HuH-7.5 (cell line): ENCODE measurements at places on chromosomes 6 and 20.
A peak's percentile ranks its signal among the peaks of the same experiment; 100 is the strongest.

GRCh38 chr6:15025446-15025845, 220.4 kb upstream of the JARID2 start:
- no peak for DNase-seq

- no peak for DNase-seq
These were observed 926 bp downstream of the PEX3 start for GRCh38 chr6:143451531-143451930.

- DNase-seq, result no peak
These were observed 16.3 kb downstream of the LRP11 start for GRCh38 chr6:149847939-149848267.

GRCh38 chr6:96795481-96795880, 41.8 kb downstream of the GPR63 start:
- DNase-seq, result no peak

GRCh38 chr6:67916399-67916798, 718.7 kb upstream of the ADGRB3 start:
- DNase-seq, result no peak

DNA sequence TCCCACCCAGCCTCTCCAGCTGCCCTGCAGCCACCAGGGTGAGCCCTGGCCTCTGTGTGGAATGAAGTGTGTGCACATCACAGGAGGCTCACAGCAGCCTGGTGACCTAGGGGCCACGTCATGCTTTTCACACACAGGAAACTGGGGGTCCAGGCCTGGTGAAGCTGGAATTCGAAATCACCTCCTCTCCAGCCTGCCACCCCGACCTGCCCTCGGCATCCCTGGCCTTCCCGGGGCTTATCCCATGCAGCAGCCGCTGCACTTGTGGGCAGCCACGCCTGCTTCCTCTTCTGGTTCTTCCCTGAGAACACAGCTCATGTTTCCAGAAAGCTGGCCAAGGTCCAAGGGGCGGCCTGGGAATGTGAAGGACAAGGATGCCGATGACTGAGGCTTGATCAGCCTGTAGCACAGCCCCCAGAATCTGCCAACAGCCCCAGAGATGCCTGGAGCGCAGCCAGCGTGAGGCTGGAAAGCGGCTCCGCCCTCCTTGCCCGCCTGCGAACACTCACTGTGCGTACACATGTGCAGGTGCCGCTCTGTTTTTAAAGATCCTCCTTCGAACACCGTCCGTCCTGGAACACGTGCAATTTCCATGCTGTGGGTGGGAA, 4.2 kb upstream of the NTSR1 start:
- peak; percentile 77 for DNase-seq

DNA sequence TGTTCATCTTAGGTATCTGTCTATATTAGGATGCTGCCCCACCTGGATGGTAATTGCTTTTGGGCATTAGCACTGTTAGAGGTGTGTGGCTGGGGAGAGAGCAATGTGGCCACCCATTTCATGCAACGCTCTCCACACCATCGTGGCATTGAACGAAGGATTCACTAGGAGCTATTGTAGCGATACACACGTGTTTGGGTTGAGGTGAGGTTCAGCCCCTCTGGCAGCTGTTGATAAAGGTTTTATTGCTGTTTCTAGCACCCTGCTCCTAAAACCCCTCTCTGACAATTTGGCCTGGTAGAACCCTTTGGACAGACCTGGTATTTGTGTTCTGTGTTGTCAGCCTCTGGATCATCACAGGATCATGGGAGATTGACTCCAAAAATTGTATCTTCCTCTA, 280.9 kb downstream of the PRL start:
- no peak for DNase-seq

DNA sequence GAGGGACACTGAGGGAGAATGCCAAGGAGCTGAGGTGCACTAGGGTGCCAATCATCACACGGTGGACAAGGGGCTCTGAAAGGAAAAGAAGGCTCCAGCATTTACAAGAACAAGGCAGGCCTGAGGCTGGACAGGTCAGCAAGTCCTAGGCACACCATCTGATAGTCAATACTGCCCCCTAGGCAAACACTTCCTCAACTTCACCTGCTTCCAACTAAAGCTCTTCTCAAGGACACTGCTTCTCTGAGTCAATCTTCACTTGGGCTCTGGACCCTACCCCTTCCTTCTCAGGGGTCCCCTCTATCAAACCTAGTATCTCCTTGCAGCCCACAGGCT, 37.7 kb upstream of the SLC4A11 start:
- peak; percentile 66 for DNase-seq

- DNase-seq, result peak; percentile 27
These were observed 26.4 kb upstream of the ZMYND8 start for GRCh38 chr20:47382746-47383415.

GRCh38 chr20:38302786-38303185, 1.2 kb upstream of the BPI start:
- no peak for DNase-seq

DNA sequence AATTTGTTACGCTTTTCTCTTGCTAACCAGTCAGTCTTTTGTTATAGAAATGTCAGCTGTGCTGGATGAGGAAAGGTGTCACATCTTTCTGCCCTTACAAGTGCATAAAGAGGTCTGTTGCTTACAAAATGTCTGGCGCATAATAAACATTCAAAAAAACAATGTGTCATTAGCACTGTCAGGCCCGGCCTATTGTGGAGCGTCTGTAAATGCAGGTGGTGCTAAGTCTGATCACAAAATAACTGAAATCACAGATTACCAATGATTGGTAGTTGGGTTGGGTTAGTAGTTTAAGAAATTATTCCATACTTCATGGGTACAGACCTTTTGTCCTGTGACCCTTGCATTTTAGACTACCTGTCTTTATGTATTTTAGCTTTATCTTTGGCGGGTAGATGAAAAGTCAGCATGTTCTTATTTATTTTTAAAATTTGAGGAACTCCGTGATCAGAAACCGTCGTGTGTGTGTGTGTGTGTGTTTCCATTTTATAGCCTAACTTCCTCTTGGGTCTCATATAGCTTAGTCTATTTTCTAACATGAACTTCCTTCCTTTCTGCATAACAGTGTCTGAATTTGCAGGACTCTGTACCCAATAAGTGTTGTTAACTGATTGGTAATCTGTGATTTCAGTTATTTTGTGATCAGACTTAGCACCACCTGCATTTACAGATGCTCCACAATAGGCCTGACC, 88.1 kb upstream of the IFNGR1 start:
- DNase-seq, result no peak

GRCh38 chr20:46088409-46089166, 1.2 kb downstream of the NCOA5 start:
- peak; percentile 27 for DNase-seq

- no peak for DNase-seq
These were observed 16.4 kb downstream of the GMDS start for GRCh38 chr6:2229039-2229438.

- no peak for DNase-seq
These were observed 10.5 kb downstream of the RAE1 start for GRCh38 chr20:57361517-57361916.

DNA sequence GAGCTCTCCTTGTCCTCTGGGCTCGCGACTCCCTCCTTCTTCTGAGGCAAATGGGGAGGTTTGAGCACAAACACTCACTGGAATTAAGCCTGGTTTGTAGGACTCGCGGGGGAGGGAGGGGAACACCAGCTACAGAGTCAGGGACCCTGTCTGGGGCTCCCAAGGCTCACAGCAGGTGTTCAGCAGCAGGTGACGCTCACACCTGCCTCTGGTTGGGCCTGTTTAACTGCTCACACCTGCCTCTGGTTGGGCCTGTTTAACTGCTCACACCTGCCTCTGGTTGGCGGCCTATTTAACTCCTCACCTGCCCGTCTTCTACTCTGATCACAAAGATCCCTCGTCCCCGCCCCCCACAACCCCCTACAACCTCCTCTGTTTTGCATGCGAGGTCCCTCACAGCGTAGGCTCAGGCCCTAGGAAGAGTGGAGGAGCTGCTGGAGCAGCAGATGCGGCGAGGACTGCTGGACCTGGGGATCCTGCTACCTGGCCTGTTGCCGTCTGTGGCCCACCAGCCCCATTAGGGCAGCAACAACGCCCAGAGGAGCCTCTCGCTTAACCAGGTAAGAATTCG, 181.9 kb downstream of the ERMARD start:
- no peak for DNase-seq

- no peak for DNase-seq
These were observed 254.7 kb downstream of the SMOC2 start for GRCh38 chr6:168695701-168696100.

- no peak for DNase-seq
These were observed 11.2 kb downstream of the SLC22A2 start for GRCh38 chr6:160247457-160247883.

- DNase-seq, result no peak
These were observed 12.9 kb downstream of the VEGFA start for GRCh38 chr6:43782764-43783513.

- DNase-seq, result no peak
These were observed 57.2 kb downstream of the ZNF292 start for GRCh38 chr6:87212596-87212995.

DNA sequence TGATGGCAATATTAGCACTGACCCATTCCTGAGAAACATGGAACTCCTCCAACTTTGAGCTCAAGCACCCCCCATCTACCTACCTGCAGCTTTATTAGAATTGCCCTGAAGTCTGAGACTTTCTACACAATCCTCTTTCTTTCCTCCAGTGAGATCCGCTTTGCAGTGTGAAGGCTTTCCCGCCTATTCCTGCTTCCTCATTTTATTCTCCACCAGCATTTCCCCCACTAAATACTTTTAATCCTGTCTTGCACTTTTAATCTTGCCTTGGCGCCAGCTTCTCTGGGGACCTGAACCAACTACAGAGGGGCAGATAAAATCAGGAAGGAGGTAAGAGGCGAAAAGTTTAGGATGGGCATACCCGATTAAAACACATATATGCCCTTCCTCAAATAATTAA, 178.1 kb upstream of the PRDM1 start:
- DNase-seq, result no peak

DNA sequence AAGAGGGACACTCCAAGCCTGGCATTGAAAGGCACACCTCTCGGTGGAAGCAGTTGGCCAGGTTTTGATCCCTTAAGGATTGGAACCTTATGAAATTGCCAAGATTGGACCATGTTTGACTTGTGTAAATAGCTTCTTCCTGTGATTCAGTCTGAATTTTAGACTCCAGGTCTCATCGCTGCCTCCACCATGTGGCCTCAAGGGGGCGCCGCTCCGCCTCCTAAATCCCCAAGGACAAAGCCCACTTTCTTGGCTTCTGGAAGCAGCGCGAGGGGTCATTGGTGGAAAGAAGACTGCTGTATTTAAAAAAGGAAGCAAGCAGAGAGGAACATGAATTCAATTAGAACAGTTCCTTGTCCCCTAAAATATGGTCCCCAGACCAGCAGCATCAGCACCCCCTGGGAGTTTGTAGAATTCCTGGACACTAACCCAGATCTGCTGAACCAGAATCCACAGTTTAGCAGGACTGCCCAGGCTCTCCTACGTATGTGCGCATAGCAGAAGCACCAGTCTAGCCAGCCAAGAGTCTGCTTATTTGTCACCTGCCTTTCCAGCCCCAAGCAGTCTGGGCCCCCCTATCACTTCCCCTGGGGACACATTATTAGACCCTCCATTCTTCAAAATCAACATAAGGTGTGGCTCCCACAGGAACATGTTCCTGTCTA, 108.5 kb downstream of the LY86 start:
- DNase-seq, result no peak

- no peak for DNase-seq
These were observed 125.7 kb upstream of the BTBD3 start for GRCh38 chr20:11791835-11792567.

GRCh38 chr6:10463491-10464481, 48.9 kb upstream of the TFAP2A start:
- DNase-seq, result no peak

GRCh38 chr20:41738604-41739206, 120.5 kb upstream of the CHD6 start:
- peak; percentile 31 for DNase-seq

GRCh38 chr20:54284928-54285704, 77.2 kb downstream of the PFDN4 start:
- no peak for DNase-seq
